ENCODE measurements at places on chromosomes 11 and 22.

DNA sequence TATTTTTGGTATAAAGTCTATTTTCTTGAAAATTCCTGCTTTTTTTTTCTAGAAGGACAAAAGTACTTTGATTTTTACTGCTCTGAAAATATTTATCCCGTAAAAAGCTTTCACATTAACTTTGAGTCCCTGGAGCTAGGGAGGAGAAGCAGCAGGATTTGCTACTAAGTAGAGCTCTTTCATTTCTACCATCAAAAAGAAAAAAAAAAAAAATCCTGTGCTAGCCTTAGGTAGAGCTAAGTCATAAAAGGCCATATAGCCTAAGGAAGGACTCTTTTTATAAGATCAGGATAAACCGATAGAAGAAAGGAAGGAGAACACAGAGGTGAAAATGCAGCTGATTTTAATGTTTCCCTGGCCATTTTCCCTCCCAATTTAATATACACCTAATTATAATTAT, 48.0 kb downstream of the CSTPP1 start:
- DNase-seq, result no peak

DNA sequence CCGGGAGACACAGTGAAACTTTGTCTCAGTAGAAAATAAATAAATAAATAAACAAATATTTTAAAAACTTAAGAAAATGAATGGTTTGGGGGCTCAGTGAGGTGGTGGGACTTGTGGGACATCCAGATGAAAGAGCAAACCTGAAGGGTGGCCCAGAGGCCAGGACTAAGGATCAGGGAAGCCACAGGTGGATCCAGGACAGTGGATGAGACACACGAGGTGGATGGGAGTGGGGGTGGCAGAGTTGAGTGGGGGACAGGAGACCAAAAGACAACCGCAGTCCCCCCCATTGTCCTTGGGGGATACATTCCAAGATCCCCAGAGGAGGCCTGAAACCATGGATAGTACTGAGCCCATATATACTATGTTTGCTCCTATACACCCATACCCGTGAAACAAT, 7.1 kb downstream of the RFPL1 start:
- DNase-seq, result no peak

GRCh38 chr11:27416568-27417176, 53.7 kb upstream of the CCDC34 start:
- no peak for DNase-seq

DNA sequence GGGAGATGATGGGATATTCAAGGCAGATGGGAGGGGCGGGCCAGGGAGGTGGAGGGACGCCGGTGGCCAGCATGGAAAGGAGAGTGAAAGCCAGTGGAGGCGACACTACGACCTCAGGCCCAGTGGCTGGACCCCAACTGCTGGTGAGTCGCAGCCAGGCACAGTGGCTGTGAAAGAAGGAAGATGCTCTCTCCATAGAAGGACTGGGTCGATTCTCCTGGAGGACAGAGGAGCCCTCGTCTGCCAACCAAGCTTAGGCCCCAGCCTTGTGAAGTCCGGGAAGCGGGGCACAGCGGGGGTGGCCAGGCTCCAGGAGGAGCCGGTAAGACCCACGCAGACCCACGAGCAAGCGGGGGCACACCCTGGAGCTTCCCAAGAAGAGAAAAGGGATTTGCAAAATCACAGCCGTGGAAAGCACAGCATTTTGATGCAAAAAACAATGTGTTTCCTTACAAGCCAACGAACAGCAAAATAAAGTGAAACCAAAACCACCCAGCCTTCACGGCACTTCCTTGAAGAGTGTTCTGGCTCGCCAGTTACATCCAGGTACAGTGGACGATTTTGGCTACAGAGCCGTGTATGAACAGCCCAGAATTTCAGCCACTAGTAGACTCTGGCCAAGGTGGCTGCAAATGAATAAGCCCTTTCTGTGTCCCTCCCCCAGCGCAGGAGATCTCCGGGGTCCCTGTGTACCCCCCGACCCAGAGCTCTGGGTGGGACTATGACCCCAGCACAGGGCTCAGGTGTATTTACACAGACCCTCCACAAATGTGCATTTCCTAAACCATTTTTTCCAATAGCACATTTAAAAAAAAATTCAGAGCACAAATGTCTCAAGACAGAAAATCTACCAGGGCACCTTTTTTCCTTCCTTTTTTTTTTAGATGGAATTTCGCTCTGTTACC, 96.9 kb downstream of the TRMU start:
- DNase-seq, result no peak

DNA sequence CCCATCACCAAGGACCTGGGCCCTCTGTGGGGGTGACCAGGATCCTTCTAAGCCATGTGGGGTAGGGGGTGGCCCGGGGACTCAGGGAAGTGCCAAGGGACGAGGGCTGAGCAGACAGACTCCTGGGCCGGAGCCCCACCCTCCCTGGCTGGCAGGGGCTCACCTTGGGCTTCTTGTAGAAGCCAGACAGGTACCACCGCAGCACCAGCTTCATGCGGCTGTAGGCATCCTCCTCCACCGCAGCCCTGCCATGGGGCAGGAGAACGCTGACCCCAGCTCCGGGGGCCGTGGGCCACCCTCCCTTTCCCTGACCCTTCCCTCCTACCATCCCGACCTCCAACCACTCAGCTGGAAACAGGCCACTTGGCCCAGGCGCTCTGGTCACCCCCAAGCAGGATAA, 45.9 kb upstream of the CARS1 start:
- DNase-seq, result no peak

GRCh38 chr11:112166562-112166961, 610 bp upstream of the TEX12 start:
- no peak for DNase-seq

DNA sequence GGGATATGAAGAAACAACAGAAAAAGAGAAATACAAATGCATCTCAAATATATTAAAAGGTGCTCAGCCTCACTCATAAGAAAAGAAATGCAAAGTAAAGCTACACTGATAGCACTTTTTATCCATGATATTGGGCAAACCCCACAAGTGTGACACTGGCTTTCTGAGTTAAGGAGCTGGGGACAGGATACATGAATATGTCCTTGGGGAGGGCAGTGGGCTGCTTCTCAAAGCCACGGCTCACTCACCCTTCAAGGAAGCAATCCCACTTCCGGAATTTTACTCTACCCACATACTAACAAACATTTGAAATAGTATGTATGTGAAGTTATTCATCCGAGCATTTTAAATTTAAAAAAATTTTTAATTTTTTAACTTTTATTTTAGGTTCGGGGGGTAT, 41.1 kb upstream of the SLC22A12 start:
- no peak for DNase-seq

DNA sequence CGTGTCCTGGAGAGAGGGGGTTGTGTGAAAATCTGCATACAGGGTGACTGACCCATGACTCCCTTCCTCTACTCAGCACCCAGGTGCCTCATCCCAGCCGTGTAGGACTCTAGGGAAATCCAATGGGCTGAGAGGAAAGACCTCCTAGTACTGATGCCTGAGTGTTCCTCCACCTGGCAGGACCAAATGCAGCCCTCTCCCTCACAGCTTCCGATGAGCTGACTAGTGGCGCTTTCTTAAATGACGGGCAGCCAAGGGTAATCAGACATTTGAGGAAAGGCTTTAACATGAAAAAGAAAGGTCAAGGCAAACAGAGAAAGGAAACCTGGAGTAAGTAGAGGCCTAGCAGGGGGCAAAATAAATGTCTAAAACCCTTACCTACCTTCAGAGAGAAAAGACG, 5.0 kb upstream of the KCNJ1 start:
- DNase-seq, result no peak

GRCh38 chr11:128300785-128301184, 286.6 kb downstream of the ETS1 start:
- no peak for DNase-seq

DNA sequence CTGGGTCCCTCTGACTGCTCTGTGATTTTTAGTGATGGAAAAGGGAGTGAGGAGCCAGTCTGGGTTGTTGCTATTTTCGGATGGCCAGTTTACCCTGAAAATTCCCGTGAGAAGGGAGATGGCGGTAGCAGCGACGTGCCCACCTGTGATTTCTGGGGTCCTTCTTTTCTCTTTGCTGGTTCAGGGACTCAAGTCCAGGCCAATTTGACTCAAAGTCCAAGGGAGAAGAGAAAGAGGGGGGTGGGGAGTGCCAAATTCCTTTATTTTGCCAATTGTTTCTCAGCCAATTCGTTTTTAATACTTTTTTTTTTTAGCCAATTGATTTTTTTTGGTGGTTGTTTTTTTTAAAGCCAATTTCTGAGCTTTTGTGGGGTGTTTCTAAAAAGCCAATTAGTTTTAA, 6.9 kb downstream of the IGF2 start:
- DNase-seq, result no peak

GRCh38 chr11:27296497-27296896, 66.5 kb downstream of the CCDC34 start:
- peak; percentile 65 for DNase-seq

DNA sequence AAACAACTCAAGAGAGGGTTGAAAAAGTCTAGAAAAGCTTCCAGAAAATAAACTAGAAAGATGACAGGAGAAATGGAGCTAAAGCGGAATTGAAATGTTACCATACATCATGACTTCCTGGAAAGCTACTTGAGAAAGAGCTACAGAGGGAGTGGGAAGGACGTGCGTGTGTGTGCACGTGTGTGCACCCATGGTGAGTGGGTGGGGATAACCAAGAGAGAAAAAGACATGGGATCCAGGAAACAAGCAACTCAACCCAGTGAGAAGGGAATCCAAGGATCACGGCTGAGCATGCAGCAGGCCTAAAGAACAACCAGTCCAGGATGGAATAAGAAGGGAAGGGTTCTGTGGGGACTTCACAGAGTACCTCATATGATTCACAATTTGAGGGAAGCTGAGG, 21.6 kb downstream of the APOL1 start:
- peak; percentile 40 for DNase-seq

DNA sequence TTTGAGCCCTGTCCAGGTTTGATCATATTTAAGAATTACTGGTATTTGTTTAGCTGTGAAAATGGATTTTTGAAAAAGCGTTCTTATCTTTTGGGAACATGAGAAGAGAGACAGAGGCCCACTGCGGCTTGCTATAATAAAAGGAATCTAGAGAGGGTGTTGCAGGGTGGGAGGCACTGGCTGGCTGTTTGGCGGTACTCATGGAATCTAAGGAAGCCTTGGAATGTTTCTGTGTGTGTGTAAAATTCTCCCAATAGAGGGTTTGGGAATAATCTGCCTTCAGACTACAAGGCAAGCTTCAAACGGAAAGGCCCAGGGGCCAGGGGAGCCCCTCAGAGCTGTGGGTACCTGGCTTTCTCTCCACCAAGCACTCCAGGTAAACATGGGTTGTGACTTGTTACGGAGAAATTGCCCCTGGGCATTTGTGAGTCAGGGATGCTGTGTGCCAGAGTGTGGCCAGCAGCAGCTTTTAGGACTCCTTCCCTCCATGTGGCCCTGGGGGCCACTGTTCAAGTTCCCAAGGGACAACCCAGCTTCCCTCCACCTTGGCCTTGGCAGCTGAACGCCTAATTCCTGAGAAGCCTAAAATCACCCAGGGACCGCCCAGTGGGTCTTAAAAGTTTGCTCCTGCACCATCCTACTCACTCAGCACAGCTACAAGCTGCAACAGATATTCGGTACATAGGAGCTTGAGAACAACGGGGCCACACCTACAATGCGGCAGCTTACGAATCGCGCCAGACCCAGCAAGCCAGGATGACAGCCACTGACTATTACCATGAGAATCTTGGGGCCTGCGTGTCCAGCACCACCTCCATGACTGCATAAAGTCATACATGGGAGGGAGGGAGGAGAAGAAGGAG, 14.1 kb upstream of the SYT8 start:
- peak; percentile 82 for DNase-seq

DNA sequence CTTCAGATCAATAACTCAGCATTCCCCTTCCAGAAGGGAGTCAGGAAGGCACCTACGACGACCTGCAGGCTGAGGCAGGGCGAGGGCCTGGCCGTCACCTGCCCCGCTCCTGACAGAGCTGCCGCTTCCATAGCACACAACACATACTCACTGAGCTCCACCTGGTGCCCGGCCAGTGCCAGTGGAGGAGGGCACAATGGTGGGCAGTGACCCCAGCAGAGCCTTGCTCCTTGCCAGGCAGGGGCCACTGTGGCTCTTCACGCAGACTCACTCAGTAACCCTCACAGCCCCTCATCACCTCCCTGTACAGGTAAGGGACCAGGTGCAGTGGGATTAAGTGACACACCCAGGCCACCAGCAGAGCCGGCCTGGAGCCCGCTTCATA, 24.6 kb downstream of the LRFN4 start:
- DNase-seq, result no peak

- peak; percentile 2 for DNase-seq
Measured at GRCh38 chr11:124518989-124519451, 24.4 kb downstream of the OR8B12 start.

DNA sequence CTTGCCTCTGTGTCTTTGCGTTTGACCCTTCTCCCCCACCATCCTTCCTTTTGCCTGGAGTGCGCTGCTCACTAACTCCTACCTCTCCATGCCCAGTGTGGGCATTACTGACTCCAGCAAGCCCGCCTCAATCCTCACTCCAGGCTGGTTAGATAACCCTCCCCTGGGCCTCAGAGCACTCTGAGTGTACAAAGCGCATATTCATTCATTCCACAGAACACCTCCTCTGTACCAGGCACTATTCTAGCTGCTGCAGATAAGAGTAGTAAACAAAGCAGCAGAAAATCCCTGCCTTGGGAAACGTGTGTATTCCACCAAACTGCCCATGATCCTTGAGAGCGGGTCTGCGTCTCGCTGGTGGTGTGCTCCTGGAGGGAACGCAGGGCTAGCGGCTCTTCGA, 3.2 kb downstream of the SLC22A8 start:
- DNase-seq, result no peak

DNA sequence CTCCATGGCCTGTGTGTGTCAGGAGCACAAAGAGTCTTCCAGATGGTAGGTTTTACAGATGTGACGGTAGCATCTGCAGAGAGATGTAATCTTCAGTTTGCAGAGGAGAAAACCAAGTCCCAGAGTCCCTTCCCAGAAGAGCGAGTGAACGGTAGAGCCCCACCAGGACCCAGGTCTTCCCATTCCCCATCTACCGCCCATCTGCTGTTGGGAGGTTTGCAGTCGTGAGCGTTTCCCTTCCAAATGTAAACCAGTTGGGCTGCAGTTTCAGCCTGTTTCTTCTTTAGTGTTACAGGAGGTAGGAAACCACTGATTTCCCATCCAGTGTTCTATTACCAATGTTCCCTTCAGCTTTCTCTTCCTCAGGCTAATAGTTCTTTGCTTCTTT, 24.0 kb downstream of the PANX1 start:
- DNase-seq, result no peak

- DNase-seq, result no peak
Measured at GRCh38 chr11:29984544-29984943, 32.3 kb downstream of the KCNA4 start.

DNA sequence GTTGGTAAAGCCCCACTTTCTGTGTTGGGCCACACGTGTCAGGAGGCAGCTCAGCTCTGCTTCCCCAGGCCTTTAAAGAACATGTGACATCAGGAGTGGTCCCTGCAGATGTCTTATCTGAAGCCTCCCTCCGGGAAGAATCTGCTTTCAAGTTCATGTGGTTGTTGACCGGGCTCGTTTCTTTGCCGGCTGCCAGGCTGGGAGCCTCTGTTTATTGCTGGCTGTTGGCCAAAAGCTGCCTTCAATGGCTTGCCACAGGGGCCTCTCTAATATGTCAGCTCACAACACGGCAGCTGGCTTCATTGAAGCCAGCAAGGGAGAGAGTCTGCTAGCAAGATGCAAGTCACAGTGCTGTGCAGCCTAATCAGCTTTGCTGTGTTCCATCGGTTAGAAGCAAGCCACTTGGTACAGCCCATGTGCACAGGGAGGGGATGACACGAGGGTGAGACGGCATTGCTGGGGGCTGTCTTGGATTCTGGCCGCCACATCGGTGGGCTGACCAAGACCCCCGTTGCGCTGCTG, 14.6 kb downstream of the MRGPRF start:
- DNase-seq, result peak; percentile 29
